LNCaP clone FGC (cell line): ENCODE measurements at places on chromosomes 3 and 15.

- DNase-seq, result no peak
These were observed 18.4 kb downstream of the EMC4 start for GRCh38 chr15:34243226-34243625.

GRCh38 chr3:123791417-123791816 lies 92.7 kb downstream of the MYLK start:
- no peak for DNase-seq

DNA sequence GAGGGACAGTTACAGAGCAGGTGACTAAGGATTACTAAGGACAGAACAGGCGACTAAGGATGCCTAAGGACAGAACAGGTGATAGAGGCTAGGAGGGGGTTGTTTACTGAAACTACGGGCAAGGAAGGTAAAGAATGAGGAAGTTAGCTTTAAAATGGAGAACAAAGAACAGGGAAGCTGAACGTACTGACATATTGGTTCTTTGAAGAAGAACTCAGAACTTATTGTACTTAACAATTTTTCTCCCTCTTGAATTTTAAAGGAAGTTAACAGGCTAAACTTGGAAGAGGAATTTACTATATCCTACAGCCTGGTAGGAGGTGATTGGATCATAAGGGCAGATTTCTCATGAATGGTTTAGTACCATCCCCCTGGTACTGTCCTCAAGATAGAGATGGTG lies 290.2 kb downstream of the SHQ1 start:
- DNase-seq, result no peak

GRCh38 chr15:46622851-46623250 lies 988.0 kb downstream of the SQOR start:
- no peak for DNase-seq

GRCh38 chr3:19065027-19065426 lies 83.3 kb upstream of the KCNH8 start:
- peak; percentile 15 for DNase-seq

GRCh38 chr3:185363662-185364203 lies 797 bp downstream of the MAP3K13 start:
- DNase-seq, result no peak

DNA sequence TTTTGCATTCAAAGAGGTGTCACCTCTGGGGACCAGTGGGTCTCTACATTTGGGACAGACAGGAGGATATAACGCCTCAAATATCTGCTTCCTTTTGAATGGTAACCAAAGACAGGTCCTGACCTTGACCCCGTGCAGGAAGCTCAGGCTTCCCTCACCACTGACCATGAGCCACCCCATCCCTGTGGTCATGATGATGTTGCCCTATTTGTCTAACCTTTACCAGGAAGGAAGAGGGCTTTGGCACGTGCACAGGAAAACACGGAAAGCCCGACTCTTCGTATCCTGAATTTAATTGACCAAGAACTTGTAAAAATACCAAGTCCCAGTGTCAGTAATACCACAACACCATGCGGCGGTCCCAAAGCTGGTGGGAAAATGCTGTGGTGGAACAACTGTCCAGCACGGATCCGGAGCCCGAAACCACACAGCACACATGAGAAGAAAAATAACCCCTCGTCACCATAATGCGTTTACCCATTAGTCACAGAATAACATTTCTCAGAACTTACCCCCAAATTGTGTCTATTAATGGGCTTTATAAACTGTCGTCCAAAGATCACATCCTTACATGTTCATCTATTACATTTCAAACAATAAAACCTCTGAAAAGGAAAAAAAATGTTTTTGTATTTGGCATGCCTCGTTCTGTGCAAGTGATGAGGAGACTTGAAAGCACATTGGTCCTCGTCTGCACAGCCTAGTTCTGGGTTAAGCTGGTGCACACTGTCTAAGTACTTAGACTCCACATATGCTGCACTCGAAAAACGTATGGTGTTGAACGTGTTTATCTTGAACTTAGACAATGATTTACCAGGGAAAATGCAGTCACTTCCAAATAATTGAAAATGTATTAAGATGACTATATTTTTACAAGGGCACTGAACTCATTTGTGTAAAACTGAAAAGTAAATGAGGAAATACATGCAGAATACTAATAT lies 118.9 kb upstream of the IGF1R start:
- DNase-seq, result no peak

- peak; percentile 75 for DNase-seq
These were observed 240.8 kb downstream of the NFKBIZ start for GRCh38 chr3:102089904-102090720.

DNA sequence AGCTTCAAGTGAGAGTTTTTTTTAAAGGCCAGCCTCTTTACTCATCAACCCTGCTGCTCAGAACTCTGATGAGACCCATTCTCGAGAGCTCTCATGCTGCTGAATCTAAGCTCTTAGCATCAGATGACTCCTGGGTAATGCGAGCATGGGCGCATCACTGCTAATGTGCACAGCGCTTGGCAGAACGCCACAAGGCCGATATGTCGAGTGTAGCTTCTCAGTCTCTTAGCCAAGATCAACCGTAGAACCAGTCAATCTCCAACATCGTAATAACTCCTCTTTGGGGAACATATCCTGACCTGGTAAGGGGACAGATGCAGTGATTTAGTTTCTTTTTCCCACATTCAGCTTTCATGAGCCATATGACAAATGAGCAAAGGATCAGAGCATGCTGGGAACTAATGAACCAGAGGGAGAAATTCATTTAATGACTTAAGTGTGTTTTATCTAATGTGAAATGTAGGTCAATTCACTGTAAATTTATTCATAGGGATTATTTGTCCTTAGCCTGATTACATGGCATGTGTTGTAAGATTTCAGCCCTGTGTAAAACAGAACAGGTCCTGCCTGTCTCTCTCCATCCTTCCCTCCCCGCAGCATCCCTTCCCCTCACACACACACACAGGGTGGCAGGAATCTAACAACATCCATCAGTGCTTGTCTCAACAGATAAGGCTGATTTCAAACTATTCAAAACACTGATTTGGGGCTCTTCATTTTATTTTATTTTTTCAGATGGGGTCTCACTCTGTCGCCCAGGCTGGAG lies 195.4 kb upstream of the C2CD4B start:
- no peak for DNase-seq

DNA sequence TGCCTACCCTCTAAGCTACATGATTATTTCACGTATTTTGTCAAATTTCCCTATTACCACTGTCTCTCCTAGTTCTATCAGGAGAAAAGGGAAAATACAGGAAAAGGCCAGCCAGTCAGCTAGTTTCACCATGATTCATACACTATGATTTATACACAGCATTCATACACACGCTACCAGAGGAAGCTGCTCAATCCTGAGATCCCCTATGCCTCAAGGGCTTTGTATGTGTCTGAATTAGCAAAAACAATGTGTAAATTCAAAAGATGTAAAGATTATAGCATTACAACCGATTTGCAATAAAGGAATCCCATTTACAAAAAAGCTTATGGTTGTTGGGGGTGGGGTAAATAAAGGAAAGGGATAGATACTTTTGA lies 3.1 kb upstream of the ACKR4 start:
- no peak for DNase-seq

DNA sequence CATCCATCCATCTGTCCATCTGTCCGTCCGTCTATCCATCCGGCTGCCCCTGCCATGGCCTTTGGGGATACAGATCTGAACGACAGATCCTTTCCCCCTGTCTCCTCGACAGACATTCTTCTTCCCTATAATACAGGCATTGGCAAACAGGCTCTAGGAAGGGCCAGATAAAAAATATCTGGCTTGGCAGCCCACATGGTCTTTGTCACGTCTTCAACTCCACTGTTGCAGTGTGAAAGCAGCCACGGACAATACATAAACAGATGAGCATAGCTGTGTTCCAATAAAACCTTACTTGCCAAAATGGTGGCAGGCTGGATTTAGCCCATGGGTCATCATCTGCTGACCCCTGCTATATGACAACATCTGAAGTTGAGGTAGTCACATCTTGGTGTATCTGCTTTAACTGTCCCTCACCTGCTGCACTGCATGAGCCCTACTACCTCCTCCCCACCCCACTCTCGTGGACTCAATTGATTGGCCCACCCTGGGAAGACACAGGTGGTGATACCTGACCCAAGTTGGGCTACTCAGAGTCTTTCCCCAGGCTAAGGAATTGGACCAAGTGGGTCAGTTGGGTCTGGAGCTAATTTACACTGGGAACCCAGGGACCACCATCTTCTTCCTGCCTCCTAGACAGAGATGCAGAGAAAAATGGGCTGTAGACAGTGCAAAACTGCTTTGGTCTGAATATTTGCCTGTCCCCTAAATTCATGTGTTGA lies 128.4 kb upstream of the SMAD3 start:
- no peak for DNase-seq

- peak; percentile 92 for DNase-seq
These were observed 46.7 kb downstream of the MESD start for GRCh38 chr15:80942746-80943565.

- DNase-seq, result no peak
These were observed 50.9 kb downstream of the EMC4 start for GRCh38 chr15:34275721-34276120.

DNA sequence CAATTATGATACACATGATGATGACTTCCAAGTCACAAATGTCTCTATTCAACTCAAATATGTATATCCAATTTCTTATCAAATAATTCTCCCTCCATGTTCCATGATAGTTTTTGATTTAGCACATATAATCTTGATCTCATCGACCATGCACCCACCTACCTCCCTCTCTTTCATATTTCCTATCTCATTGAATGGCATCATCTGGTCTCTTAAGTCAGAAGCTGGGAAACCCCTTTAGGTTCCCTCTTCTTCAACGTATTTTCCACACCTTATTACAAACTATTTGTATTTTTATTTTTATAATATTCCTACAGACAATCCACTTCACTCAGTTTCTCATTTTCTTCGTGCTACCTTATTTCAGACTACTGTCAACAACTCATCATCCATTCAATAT lies 56.9 kb upstream of the DPH6 start:
- DNase-seq, result no peak

- DNase-seq, result no peak
These were observed 331.5 kb upstream of the CFAP20DC start for GRCh38 chr3:59381282-59381681.

DNA sequence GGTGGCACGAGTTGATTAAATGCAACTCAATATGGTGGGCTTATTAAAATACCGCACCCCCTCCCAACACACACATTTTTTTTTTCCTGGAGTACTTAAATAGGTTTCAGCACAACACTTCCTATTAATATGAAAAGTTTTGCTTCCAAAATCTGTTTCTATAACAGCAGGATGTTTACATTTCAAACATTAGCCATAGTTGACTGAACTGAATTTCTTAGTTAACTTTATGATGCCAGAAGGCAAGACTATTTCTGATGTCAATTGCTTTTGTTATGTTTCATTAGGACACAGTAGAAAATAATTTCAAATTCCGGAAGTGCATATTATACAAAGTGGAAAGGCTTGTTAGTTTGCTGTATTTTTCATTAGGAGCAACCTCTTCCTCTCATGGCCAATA lies 104.7 kb downstream of the UACA start:
- DNase-seq, result no peak

- DNase-seq, result no peak
These were observed 254.3 kb downstream of the SHQ1 start for GRCh38 chr3:72593881-72594397.

GRCh38 chr3:183695569-183696364 lies 1.8 kb upstream of the YEATS2 start:
- no peak for DNase-seq

DNA sequence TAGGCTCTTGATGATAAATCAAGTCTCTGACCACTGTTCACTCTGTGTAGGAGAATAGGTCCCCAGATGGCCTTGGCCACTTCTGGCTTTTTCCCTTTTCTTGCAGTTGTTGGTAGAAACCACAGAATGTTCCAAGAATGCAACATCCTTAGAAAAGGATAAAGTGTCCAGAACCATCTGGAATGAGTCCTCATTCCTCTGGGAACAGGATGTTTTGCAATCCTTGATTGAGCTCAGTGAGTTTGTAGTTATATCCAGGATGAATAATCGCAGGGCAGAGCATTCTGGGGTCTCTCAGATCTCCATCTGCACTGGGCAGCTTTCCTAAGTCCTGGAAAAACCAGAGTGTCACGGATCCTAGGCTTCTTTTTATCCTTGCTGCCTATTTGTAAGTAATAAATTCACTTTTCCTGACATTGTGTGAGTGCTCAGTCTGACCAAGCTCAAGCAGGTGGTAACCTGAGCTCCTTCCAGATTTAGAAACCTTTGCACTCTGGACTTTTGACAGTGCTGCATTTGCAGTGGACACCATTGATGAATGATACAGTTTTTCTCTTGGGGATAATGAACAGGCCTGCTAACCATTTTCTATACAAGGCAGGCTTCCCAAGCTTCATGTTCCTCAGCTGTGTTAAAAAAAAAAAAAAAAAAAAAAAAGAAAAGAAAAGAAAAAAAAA lies 1028.6 kb downstream of the OTOL1 start:
- no peak for DNase-seq

DNA sequence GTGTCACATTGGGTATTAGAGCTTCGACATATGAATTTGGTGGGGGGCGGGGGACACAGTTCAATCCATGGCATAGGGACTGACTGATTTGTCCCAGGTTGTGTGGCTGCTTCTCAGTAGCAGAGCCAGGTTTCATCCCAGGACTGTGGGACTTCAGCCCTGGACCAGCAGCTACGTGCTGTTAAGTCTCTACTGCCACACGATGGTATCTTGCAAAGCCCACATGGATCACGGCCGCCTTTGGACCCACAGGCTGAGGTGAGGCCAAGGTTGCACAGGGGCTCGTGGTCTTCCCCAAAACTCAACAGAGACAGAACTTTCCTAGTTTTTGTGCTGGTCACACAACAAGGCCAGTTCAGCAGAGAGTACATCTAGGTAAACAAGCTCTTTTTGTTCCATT lies 97.4 kb downstream of the LRRK1 start:
- DNase-seq, result no peak

GRCh38 chr3:188220988-188221818 lies 67.2 kb downstream of the LPP start:
- DNase-seq, result no peak

DNA sequence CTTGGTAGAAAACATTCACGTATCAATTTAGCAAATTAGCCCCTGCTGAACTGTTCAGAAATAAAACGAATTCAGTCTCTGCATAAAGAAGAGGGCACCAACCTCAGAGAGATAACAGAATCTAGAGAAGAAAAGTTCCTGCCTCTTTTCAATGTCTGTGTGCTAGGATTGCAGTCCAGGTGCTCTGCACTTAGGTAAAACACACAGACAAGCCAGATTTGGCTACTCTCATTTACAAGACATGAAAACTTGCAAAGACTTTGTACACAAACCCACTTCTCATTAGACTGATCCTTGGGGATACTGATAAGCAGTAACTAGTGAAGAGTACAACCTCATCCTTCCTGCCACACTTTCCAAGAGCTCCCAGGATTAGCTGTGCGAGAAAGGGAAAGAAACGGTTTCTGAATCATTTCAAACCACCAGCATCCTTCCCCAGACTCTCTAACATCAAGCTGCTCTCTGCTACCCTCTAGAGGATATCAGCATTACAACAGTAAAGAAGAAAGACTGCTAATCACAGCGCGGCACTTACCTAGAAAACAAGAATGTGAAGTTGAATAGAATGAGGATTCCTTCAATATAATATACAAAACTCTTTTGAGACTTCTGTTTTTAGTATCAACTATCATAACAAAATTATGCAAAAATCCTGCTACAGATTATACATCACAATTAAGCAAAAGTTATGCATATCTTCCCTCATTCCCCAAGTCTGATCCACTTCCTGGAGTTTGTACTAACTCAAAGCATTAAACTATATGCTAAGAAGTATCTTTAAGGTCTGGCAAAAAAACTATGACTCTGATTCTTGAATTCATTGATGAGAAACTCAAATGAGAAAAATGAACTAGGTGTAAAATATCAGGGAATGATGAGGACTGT lies 306.4 kb downstream of the MAGI1 start:
- peak; percentile 4 for DNase-seq

- DNase-seq, result no peak
These were observed 110.7 kb downstream of the MYO5A start for GRCh38 chr15:52417957-52418356.
